GM12864 (cell line): ENCODE measurements at places on chromosomes 11 and 22.

DNA sequence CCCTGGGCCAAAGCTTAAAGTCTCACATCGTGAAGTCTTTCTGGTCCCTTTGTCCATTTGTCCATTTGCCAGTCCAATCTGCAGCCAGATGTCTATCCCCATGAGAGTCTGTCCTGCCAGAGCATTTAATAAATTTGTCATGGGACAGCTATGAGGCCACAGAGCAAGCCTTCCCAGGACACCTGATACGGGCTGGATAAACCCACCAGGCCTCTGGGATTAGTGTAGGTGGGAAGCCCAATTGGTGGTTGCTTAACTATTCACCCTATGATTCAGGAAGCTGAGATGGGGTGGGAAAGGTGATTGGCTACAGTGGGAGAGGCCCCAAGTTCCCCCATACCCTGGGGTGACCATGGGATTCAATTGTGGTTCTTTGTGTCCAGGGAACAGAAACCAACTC is 39.9 kb downstream of the MYEOV start:
- DNase-seq, result no peak

- DNase-seq, result no peak
These were observed 13.4 kb downstream of the OR51B4 start for GRCh38 chr11:5288108-5288905.

- no peak for DNase-seq
These were observed 23.1 kb downstream of the A4GALT start for GRCh38 chr22:42697542-42698013.

GRCh38 chr11:44611088-44611487 is 45.6 kb downstream of the CD82 start:
- DNase-seq, result no peak

DNA sequence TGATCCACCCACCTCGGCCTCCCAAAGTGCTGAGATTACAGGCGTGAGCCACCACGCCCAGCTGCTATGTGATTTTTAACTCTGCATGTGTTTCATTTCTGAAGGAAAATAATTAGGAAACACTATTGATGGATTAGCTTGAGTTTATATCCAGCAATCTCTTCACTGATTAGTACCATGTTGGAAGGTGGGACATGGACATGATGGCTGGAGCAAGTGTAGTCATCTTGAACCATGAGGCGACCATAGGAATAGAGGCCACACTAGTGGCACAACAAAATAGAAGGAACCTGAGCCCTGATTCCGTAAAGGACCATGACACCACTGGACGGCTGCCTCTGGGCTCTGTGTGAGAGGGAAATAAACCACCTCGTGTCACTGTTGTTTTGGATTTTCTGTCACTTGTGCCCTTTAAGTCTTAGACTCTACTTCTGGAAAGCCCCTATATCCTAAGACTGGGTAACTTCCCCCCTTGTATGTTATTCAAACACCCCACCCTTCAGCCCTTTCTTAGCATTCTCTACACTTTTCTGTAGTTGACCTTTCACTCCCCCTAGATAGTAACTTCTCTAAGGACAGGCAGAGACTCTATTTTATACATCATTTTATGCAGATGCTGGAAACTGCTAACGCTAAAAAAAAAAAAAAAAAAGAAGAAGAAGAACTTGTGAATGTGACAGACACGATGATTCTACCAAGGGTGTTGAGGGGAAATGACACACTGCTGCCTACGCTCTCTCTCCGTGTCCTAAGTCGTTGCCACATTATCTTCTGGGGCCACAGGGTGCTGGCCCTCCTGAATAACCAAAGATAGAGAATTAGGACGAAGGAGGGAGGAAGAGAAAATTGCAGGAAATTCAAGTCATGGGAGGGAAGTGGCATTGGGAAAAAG is 2.7 kb upstream of the VPS37C start:
- no peak for DNase-seq

- DNase-seq, result no peak
These were observed 15.5 kb downstream of the C1QTNF6 start for GRCh38 chr22:37172266-37173245.

DNA sequence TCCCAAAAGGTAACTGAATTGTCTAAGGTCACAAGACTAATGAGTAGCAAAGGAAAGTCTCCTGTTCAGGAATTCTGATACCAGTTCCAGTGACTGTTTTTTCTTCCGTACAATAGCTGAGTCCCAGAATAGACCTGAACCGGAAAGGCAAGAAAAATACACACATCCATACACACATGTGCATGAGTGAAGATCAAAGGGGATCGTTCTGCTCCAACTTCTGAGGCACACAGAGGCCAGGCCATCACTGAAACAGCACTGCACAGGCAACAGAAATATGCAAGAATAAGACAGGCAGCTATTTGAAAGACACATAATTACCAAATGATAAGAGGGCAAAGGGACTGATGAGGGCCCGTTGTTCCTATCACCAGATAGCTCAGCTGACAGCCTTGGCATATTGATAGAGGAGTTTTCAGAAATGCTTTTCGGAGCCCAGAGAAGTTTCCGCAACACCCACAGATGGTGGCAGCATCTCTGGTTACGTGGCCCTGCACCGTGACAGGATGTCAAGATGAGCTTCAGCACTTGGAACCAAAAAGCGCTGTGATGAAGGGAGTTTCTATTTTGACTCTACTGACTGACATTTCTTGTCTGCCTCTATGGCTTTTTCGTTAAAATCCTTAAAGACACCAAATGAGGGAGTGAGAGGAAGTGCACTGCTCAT is 280.6 kb downstream of the LARGE1 start:
- no peak for DNase-seq

DNA sequence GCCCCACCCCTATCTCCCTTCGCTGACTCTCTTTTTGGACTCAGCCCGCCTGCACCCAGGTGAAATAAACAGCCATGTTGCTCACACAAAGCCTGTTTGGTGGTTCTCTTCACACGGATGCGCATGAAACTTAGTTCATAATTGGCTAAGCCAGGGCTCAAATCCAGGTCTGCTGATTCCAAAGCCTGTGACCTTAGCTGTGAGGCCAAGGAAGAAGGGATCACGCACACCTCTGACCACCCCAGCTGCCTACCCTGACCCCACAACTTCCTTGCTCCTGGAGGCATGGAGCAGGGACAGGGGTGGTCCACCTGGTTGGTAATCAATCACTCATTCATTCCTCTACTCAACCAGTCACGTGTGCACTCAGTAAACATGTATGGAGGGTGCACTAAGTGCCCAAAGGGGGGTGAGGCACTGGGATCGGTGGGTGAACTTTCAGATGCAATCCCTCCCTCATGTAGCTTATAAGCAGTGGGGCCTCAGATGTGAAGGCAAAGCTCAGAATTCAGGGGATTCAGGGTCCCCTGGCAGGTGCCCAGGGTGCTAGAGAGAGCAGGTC is 10.3 kb downstream of the FXYD2 start:
- DNase-seq, result no peak

- no peak for DNase-seq
These were observed 156.8 kb downstream of the SPON1 start for GRCh38 chr11:14119357-14119756.

- no peak for DNase-seq
These were observed 8.3 kb upstream of the MS4A6E start for GRCh38 chr11:60318726-60319125.

GRCh38 chr11:69498614-69499175 is 17.2 kb downstream of the LINC01488 start:
- no peak for DNase-seq

GRCh38 chr11:10798330-10798928 is 10.3 kb downstream of the EIF4G2 start:
- DNase-seq, result no peak

DNA sequence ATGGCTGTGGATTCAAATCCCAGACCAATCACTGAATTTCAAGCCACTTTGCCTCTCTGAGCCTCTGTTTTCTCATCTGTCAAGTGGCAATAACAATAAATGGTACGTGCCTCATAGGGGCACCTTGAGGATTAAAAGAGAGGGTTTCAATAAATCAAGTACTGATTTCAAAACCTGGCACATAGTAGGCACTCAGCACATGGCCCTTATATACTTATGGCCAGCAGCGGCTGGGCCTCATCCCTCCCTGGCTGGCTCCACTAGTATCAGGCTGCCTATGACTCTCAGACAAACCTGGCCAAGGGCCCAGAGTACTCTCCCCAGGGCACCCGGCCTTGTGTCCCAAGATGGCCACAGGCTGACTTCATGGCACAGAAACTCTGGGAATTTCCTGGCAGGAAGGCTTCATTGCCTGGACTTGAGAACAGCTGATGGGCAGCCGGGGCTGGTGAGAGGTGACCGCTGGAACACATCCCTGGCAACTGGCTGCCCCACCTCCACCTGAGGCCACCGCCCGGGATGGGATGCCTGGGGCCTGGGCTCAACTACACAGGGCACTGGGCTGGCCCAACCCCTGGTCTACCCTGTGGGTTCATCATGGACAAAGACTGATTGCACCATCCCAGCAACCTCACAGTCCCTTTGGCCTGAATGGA is 3.4 kb downstream of the FADS3 start:
- DNase-seq, result no peak

DNA sequence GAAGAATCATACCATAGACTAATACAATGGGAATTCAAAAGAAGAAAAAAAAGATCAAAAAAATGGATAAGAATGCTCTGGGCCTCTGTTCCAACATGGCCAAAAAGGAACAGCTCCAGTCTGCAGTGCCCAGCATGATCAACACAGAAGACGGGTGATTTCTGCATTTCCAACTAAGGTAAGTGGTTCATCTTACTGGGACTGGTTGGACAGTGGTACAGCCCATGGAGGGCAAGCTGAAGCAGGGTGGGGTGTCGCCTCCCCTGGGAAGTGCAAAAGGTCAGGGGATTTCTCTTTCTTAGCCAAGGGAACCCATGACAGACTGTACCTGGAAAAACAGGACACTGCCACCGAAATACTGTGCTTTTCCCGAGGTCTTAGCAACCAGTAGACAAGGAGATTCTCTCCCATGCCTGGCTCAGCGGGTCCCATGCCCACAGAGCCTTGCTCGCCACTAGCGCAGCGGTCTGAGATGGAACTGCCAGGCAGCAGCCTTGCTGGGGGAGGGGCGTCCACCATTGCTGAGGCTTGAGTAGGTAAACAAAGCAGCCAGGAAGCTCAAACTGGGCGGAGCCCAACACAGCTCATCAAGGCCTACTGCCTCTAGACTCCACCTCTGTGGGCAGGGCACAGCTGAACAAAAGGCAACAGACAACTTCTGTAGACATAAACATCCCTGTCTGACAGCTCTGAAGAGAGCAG is 428.4 kb downstream of the MN1 start:
- no peak for DNase-seq

- DNase-seq, result no peak
These were observed 471.4 kb downstream of the MN1 start for GRCh38 chr22:27329966-27330645.

GRCh38 chr11:125372088-125372487 is 124.0 kb downstream of the FEZ1 start:
- DNase-seq, result no peak
